ENCODE measurements at places on chromosomes 12 and 14. TPM values are rescaled to one million over a fixed set of nuclear protein-coding genes. Genes with fewer than 3 reads are reported as not detected.
A peak's percentile ranks its signal among the peaks of the same experiment; 100 is the strongest.

DNA sequence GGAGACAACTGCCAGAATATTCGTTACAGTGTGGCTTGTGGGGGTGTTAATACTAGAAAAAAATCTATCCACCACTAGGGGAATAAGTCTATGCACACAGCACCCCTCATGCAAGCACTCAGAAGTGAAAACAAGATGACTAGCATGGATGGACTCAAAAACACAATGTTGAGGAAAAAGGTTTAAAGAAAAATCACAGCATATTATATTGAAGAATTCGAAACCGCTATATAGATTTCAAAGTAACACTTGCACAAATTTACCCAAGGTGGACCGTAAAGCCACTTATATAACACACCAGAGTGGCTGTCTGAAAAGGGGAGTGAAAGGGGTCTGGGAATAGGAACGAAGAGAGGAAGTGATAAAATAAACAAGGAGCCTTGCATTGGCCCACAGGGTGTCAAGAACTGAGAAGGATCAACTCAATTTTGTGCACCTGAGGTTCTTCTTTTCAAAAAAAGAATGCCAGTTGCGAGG is 544 bp downstream of the ABCD4 start:
- no peaks in the 10 kb centered on the region for H3K4me1 ChIP-seq
- no peak for DNase-seq
- H3K4me3 ChIP-seq, result peak overlapping the region; percentile 75
- H3K36me3 ChIP-seq, result peaks cover 2% of the 10 kb centered on the region
- no peaks in the 10 kb centered on the region for H3K27me3 ChIP-seq

DNA sequence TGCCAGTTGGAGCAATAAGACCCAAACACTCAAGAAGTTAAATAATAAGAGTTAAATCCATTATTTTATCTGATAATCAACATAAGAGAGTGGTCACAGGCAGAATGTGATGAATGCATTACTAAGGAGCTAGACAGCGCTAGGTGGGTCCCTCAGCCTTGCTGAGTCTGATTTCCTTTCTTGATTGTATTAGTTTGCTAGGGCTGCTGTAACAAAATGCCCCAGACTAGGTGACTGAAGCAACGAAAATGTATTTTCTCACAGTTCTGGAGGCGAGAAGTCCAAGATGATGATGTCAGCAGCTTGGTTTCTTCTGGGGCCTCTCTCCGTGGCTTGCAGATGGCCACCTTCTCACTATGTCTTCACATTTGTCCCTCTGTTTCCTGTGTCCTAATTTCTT is 8.2 kb upstream of the CCDC177 start:
- no peaks in the 10 kb centered on the region for H3K27me3 ChIP-seq
- no peaks in the 10 kb centered on the region for H3K4me1 ChIP-seq
- no peaks in the 10 kb centered on the region for H3K36me3 ChIP-seq
- no peak overlapping the region for H3K27ac ChIP-seq
- no peak for DNase-seq

DNA sequence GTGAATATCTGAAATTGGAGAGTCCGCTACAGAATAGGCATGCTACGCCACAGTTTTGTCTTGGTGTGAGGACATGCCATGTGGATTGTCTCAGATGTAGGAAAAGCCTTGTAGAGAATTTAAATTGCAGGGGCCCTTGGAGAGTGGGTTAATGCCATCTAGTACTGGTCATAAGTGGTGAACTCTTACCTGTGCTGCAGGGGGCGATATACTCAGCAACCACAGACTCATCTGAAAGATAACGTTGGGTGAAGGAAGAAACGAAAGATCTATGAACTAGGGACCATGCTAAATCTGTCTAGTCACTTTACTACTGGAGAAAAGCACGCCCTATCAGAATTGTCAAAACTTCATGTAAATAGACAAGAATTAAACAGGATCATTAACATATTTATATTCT is 33.7 kb upstream of the A2M start:
- no peak overlapping the region for H3K4me3 ChIP-seq
- no peaks in the 10 kb centered on the region for H3K36me3 ChIP-seq
- DNase-seq, result no peak
- no peaks in the 10 kb centered on the region for H3K27me3 ChIP-seq
- H3K4me1 ChIP-seq, result no peaks in the 10 kb centered on the region
- no peak overlapping the region for H3K27ac ChIP-seq

DNA sequence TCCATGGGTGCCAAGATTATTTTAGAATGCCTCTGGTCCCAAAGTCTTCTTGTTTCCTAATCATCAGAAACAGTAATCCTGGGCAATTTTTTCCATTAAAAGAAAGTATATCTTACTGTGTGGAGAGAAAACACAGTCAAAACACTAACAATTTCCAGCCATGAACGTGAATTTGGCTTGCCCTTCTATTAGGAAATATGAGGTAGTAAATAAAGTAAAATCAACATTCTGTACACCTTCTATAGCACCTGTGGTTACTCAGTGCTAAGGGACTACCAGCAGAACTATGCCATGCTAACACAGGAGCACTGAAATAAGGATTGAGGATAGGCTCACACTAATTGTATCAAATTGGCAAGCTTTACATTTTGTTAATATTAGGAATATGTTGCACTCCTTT is 60.1 kb downstream of the NTN4 start:
- H3K27me3 ChIP-seq, result no peaks in the 10 kb centered on the region
- no peak for DNase-seq
- no peak overlapping the region for H3K4me3 ChIP-seq
- no peaks in the 10 kb centered on the region for H3K36me3 ChIP-seq
- H3K27ac ChIP-seq, result no peak overlapping the region

GRCh38 chr12:72272731-72273498 is 745 bp downstream of the TRHDE start:
- peak overlapping the region; percentile 49 for H3K4me3 ChIP-seq
- peaks cover 10% of the 10 kb centered on the region for H3K4me1 ChIP-seq
- no peak for DNase-seq

DNA sequence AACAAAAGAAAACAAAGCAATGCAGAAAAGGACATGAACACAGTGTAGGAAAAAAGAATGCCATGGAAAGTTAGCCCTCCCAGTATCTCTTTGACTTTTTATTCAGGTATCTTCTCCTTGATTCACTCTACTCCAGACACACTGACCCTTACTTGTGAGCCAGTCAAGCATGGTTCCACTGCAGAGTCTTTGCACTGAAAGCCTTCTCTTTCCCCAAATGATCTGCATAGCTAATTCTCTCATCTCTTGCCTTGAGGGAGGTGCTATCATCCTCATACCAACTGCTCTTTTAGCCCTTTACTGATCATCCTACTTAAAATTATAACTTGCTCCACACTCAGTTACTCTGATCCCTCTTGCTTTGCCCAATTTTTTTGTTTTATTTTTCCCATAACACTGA is 101.2 kb upstream of the SLC16A7 start:
- H3K4me1 ChIP-seq, result no peaks in the 10 kb centered on the region
- H3K36me3 ChIP-seq, result no peaks in the 10 kb centered on the region
- no peak for DNase-seq
- no peaks in the 10 kb centered on the region for H3K27me3 ChIP-seq

GRCh38 chr12:90628213-90628612 is 326.8 kb downstream of the CCER1 start:
- no peak overlapping the region for H3K27ac ChIP-seq
- DNase-seq, result no peak
- H3K27me3 ChIP-seq, result no peaks in the 10 kb centered on the region
- no peak overlapping the region for H3K4me3 ChIP-seq

Gene PTHLH
- total RNA-seq, result 2.2 TPM

All from Panc1 (cell line).